ENCODE measurements at places on chromosomes 11 and 22. TPM values are rescaled to one million over a fixed set of nuclear protein-coding genes. Genes with fewer than 3 reads are reported as not detected.

KCNJ11 gene
- 0.93 TPM for total RNA-seq

DEPDC7 gene
- 1.2 TPM for total RNA-seq

RASD2 gene
- total RNA-seq: 0.95 TPM

GSTT2B gene
- total RNA-seq: 0.50 TPM

GRCh38 chr11:121446752-121447156 is 5.4 kb upstream of the SORL1 start:
- H3K4me1 ChIP-seq: no peaks in the 10 kb centered on the region
- H3K27ac ChIP-seq: no peak overlapping the region
- no peak for DNase-seq
- H3K4me3 ChIP-seq: no peak overlapping the region
- no peaks in the 10 kb centered on the region for H3K27me3 ChIP-seq
- no peaks in the 10 kb centered on the region for H3K36me3 ChIP-seq

TMEM86A gene
- total RNA-seq: 1.4 TPM

- no peaks in the 10 kb centered on the region for H3K36me3 ChIP-seq
- H3K27me3 ChIP-seq: no peaks in the 10 kb centered on the region
- H3K27ac ChIP-seq: no peak overlapping the region
- no peaks in the 10 kb centered on the region for H3K4me1 ChIP-seq
- no peak for DNase-seq
These were observed 8.6 kb upstream of the RBM4B start for GRCh38 chr11:66686100-66686785.

RFPL2 gene
- not detected for total RNA-seq

- H3K4me3 ChIP-seq: no peak overlapping the region
- no peaks in the 10 kb centered on the region for H3K27me3 ChIP-seq
- 0 out of 2 replicates have a peak overlapping the region, but pooled peaks have one; percentile 88 for H3K27ac ChIP-seq
These were observed 346.0 kb upstream of the NCAM1 start for GRCh38 chr11:112615238-112615637.

Measured in PC-9 (cell line).